ENCODE measurements at places on chromosomes 4 and X. TPM values are rescaled to one million over a fixed set of nuclear protein-coding genes. Genes with fewer than 3 reads are reported as not detected.

- no peak for DNase-seq
Measured at GRCh38 chrX:78957049-78957767, 12.0 kb downstream of the P2RY10 start.

DNA sequence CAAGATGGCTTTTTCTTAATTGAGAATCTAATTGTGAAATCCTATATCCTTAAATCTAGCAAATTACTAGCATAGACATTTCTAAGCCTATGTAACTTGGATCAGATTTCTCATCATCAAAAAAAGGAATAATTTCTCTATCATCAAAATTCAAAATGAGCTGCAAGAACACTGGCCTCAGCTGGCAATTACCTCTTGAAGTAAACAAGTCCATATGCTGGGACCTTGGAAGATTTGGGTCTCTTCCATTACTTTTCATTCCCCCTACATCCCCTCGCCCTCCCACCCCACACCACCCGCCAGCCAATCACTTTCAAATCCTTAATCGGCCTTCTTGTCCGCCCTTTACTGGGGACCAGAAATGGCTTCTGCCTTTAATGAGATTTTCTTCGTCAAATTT lies 23.3 kb upstream of the MBTPS2 start:
- no peak for DNase-seq

- no peak for DNase-seq
Measured at GRCh38 chr4:74206088-74206825, 48.3 kb downstream of the MTHFD2L start.

- DNase-seq, result no peak
Measured at GRCh38 chr4:165462009-165462408, 83.2 kb downstream of the CPE start.

- DNase-seq, result no peak
Measured at GRCh38 chrX:29315931-29316330, 728.7 kb downstream of the IL1RAPL1 start.

GRCh38 chr4:81912376-81913030 lies 440.8 kb upstream of the RASGEF1B start:
- no peak for DNase-seq

- DNase-seq, result no peak
Measured at GRCh38 chr4:3423952-3424351, 17.8 kb upstream of the HGFAC start.

- no peak for DNase-seq
Measured at GRCh38 chrX:120568035-120568434, 7.3 kb upstream of the CUL4B start.

- no peak for DNase-seq
Measured at GRCh38 chr4:136861091-136861490, 671.2 kb downstream of the PCDH18 start.

GRCh38 chr4:89216422-89216821 lies 91.2 kb downstream of the GPRIN3 start:
- DNase-seq, result no peak

GRCh38 chr4:7844594-7844991 lies 95.1 kb downstream of the AFAP1 start:
- DNase-seq, result peak; percentile 18

GRCh38 chr4:138330531-138330930 lies 88.4 kb upstream of the SLC7A11 start:
- DNase-seq, result no peak

DNA sequence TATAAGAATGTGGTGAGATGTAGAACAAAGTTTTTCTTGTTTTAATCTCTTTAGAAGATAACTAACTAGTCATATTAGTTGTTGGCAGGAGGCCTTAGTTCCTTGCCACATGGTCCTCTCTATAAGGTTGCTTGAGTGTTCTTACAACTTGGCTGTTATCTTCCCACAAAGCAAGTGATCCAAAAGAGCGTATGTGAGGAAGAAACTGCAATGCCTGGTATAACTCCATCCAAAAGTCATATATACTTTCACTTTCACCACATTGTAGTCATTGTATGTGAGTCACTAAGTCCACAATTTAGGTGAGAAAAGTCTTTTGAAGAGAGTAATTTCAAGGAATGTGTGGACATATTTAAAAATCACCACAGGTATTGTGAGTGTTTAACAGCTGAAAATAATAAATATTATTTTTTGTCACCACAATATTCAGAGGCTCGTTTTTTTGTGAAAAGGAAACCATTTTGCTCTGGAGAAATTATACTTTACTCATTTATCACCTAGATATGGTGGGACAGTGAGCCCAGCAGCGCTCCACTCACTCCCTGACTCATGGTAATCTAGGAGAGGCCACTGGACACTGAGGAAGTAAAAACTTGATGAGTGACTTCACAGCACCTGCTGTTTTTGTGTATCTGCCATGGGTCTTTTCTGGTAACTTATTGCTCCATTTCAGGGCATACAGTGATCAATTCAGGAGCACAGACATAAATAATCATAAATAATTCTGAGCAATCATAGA lies 369.4 kb upstream of the NDST3 start:
- no peak for DNase-seq

- no peak for DNase-seq
Measured at GRCh38 chr4:78120144-78120880, 63.2 kb downstream of the FRAS1 start.

DNA sequence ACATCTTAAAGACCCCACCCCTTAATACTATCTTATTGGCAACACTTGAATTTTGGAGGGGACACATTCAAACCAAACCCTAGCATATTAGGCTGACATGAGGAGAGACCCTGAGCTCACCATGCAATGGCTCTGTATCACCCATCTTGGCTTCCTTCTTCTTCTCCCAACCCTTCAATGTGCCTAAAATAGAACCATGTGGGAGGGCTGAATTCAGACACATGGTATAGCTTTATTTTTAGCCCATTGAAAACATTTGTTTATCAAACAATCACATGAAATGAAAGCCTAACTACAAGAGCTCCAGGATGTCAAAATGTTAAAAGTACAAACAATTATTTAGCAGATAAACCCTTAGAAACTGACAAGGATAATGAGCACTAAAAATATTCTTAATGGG lies 81.6 kb downstream of the RASL11B start:
- no peak for DNase-seq

- DNase-seq, result no peak
Measured at GRCh38 chrX:129678614-129679195, 23.9 kb upstream of the APLN start.

GRCh38 chr4:48991357-48991756 lies 5.3 kb downstream of the CWH43 start:
- DNase-seq, result no peak

DNA sequence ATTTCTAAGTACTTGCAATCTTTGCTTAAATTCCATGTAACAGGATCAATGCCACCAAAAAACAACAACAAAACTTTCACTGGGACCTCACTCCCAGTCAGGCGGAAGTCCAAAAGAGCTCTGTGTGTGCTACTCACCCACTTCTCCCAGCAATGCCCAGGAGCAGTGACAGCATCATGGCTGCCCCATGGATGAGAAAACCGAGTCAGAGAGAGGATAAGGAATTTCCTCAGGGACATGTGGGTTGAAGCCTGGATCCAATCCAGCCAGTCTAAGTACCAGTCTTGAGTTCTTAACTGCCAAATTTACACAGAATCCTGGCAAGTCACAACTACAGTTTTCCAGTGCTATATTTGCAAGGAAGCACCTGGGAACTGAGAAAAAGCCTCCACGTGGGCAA lies 64.5 kb downstream of the STX18 start:
- no peak for DNase-seq

- DNase-seq, result no peak
Measured at GRCh38 chrX:47080215-47080914, 2.1 kb downstream of the RGN start.

DNA sequence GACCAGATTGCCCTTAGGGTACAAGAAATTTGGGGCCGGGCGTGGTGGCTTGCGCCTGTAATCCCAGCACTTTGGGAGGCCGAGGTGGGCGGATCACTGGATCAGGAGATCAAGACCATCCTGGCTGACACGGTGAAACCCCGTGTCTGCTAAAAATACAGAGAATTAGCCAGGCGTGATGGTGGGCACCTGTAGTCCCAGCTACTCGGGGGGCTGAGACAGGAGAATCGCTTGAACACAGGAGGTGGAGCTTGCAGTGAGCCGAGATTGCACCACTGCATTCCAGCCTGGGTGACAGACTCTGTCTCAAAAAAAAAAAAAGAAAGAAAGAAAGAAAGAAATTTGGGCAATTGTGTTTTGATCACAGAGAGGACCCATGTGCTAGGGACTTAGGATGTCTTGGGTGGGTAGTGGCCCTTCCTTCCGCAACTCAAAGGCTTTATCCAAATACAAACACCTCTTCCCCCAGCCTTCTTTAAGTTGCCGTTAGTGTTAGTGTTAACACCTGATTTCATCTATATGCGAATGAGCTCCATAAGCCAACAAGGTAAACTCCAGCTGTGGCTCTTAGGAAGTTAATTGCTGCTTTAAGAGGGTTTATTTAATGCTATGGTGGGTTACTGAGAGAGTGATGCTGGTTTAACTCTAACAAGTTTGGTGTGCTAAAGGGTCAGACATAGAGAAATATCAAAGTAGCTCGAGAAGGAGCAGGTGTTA lies 8.6 kb upstream of the CCDC110 start:
- no peak for DNase-seq

DNA sequence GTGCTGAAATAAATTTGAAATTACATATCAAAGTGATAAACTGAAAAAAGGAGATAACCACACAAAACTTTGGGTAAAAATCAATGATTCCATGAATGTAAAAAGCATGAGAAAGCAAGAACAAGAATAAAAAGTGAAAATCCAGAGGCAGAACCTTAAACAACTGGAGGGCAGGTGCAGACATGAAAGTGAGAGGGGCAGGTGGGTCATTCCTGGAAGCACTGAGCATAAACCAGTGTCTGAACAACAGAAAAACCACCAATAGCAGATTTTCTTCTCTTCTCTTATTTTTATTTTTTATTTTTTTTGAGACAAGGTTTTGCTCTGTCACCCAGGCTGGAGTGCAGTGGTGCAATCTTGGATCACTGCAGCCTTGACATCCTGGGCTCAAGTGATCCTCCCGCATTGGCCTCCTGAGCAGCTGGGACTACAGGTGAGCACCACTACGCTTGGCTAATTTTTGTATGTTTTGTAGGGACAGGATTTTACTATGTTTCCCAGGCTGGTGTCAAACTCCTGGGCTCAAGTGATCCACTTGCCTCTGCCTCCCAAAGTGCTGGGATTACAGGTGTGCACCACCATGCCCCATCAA lies 46.8 kb upstream of the GPR78 start:
- DNase-seq, result no peak

NLGN3 gene
- total RNA-seq, result 0.13 TPM

PPA2 gene
- 50.8 TPM for total RNA-seq

PAGE4 gene
- total RNA-seq, result not detected

MYL5 gene
- 11.2 TPM for total RNA-seq

TRIML2 gene
- 2.3 TPM for total RNA-seq

CSN3 gene
- total RNA-seq, result not detected

NPY5R gene
- total RNA-seq, result not detected

SULT1E1 gene
- 2.3 TPM for total RNA-seq

TEX13D gene
- total RNA-seq, result not detected

FRMD7 gene
- total RNA-seq, result not detected

EMCN gene
- total RNA-seq, result 44.3 TPM
